ENCODE measurements at places on chromosomes 11 and 22.

- no peak for DNase-seq
Observed at GRCh38 chr11:121443688-121444275, 8.3 kb upstream of the SORL1 start.

- DNase-seq, result peak; percentile 68
Observed at GRCh38 chr11:117426297-117426685, 98.6 kb downstream of the CEP164 start.

DNA sequence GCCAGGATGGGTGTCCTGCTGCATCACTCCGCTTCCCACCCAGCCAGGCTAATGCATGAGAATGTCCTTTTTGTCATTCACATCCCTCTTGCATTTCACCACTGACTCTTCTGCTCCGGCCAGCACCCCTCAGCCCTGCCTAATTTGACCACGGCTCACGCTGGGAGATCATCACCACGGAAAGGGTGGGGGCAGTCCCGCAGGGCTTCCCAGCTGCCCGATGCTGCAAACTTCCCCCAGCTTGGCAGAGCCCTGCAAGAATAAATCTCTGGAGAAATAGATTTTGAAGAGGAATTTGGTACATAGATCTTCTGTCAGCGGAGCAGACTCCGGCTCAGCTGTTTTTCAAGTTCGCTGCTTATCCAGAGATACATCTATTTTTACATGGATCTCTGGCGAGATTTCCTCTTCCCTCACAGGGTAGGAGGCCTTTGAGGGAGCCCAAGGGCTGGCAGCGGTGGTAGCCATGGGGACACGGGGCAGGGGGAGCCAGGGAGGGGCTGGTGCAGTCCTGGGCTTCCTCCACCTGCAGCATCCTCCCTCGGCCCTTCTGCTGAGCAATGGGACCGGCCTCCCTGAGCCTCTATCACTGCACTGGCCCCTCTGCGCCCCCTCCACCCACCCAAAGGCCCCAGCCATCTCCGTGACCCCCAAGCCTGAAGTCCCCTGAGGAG lies 62.6 kb downstream of the BUD13 start:
- no peak for DNase-seq

DNA sequence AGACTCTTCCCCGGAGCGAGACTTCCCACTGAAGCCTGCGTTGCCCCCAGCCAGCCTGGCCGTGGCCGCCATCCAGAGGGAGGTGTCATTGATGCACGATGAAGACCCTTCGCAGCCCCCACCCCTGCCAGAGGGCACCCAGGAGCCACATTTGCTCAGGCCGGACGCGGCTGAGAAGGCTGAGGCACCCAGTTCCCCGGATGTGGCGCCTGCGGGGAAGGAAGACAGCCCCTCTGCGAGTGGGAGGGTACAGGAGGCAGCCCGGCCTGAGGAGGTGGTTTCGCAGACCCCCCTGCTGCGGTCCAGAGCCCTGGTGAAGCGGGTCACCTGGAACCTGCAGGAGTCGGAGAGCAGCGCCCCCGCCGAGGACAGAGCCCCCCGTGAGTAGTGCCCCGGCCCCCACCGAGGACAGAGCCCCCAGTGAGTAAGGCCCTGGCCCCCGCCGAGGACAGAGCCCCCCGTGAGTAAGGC lies 6.4 kb downstream of the IRF7 start:
- no peak for DNase-seq

DNA sequence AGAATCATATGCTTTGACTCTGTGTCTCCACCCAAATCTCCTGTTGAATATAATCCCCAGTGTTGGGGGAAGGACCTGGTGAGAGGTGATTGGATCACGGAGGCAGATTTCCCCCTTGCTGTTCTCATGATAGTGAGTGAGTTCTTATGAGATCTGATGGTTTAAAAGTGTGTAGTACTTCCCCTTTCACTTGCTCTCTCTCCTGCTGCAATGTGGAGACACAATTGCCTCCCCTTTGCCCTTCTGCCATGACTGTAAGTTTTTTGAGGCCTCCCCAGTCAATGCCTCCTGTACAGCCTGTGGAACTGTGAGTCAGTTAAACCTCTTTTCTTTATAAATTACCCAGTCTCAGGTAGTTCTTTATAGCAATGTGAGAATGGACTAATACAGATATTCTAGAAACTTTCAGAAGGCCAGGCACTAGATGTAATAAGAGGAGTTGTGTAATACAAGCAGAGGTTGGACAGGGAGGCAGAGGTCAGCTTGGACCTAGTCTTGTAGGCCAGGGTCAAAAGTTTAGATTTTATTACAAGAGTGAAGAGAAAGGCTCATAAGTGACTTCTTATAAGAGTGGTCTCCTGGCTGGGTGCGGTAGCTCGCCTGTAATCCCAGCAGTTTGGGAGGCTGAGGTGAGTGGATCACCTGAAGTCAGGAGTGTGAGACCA lies 9.3 kb upstream of the SERPING1 start:
- no peak for DNase-seq

DNA sequence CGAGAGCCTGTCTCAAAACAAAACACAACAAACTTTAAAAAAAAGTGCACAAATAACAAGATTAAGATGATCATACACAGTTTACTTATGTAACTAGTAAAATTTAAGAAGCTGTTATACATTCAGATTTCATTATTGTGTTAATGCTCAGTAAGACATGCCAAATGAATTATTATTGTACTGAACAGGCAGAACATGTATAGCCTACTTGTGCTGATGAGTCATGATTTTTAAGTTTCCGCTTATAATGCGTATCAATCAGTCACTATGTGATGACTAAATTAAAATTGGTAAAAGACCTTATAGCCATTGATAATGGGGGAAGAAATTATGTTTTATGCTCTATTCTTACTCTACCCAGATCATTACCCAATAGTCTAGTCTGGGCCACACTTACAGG lies 20.5 kb upstream of the EXPH5 start:
- DNase-seq, result no peak

GRCh38 chr11:26442131-26442530 lies 110.2 kb downstream of the ANO3 start:
- no peak for DNase-seq

DNA sequence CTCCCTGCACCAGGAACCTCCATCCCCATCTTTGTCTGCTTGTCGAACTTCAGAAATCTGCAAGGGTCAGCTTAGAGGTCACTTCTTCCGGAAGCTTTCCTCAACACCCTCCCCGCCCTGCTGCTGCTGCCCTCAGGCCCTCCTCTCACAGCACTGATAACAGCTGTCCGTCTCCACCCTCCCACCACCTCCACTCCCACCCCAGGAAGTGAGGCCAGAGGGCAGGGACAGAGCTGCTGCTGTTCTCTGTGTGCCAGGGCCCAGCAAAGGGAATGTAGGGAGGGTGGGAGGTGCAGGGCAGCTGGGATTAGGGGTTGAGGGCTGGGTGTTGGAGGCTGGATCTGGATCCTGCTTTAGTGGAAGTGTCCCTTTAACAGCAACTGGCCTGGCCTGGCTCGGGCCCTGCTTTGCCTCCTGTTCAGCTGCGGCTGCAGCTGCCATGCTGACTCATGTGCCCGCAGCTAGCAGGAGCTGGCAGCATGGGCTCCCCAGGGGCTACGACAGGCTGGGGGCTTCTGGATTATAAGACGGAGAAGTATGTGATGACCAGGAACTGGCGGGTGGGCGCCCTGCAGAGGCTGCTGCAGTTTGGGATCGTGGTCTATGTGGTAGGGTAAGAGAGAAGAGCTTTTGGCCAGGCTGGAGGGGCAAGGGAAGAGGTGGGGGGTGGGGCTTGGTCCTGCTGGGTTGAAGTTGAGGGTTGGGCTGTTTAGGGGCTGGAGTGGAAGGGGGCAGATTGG lies at the start of gene P2RX6:
TSS of gene P2RX6 (plus strand) at position 440 of the 740 bp plus-strand sequence. CDS start at position 450, 10 bp downstream.
- peak; percentile 86 for DNase-seq

GRCh38 chr11:107808521-107808920 lies 50.1 kb downstream of the SLC35F2 start:
- no peak for DNase-seq

GRCh38 chr11:26285608-26286007 lies 46.3 kb upstream of the ANO3 start:
- no peak for DNase-seq

All from erythroblast (primary cell).